Esophagus muscularis mucosa (tissue), 4 donors: ENCODE measurements at places on chromosomes 4 and X.

DNA sequence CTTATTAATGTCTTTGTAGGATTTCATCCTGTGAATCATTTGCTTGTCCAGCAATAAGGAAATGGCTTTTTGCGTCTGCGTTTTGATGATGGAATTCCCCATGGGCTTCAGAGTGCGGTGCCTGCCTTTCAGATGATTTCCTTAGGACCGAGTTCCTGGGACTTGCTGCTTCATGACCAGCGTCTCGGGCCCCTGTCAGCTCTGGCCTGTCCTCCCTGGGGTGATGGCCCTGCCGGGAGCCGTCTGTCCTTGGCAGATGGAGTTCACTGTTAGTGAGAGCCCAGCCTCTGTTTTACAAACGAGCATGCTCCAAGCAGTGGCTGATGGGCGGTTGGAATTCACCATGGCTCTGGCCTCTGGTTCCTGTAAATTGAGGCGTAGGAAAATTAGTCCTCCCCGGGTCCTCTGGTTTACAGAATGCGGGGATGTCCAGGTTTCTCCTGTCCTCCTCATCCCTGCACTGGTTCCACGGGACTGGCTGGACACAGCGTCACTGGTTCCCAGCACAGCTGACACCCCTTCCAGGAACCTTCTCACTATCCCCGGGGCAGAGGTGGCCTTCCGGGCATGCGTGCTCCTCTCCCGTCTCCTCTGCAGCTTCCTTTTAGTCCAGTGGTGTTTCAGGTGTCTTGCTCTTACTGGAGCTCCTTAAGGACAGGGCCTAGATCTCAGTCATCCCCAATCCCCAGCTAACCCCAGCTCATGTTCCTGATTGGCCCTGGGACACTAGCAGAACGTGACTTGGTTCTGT, 34.9 kb downstream of the TBC1D14 start:
- no peak for DNase-seq

GRCh38 chr4:46277165-46277951, 112.6 kb downstream of the GABRA2 start:
- DNase-seq = no peak

DNA sequence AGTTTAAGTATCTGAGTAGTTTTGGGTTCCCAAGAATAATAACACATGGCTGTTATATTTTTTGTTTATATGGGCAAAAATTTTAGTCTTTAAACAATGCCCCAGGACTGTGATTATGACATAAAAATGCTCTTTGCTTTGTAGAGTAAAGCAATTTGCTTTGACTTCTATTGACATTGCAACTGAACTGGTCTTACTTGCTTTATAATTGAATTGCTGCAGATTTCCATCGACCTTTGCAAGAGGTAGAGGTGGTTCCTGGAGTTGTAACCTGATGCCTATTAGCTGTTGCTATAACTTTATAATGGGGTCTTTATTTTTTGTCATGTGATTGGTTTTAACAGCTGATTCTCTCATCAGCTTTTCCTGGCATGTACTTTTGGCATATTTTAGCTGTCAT, 302.9 kb downstream of the ARHGAP10 start:
- DNase-seq = no peak

DNA sequence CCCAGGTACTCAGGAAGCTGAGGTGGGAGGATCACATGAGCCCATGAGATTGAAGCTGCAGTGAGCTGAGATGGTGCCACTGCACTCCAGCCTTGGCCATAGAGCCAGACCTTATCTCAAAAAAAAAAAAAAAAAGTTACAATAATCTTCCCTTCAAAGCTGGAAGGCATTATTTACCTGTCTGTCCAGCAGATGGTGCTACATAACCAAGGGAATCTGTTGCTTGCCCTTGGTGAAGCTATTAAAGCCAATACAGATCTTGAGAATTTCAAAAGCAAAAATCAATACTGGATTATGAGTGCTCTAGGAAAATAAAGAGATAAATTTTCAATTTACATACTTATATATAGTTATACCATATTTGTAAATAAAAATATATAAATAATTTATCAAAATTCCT, 25.9 kb downstream of the PKD2 start:
- DNase-seq = no peak
